GM23248 (cell line): ENCODE measurements at places on chromosomes 3 and 15.
A peak's percentile ranks its signal among the peaks of the same experiment; 100 is the strongest.

DNA sequence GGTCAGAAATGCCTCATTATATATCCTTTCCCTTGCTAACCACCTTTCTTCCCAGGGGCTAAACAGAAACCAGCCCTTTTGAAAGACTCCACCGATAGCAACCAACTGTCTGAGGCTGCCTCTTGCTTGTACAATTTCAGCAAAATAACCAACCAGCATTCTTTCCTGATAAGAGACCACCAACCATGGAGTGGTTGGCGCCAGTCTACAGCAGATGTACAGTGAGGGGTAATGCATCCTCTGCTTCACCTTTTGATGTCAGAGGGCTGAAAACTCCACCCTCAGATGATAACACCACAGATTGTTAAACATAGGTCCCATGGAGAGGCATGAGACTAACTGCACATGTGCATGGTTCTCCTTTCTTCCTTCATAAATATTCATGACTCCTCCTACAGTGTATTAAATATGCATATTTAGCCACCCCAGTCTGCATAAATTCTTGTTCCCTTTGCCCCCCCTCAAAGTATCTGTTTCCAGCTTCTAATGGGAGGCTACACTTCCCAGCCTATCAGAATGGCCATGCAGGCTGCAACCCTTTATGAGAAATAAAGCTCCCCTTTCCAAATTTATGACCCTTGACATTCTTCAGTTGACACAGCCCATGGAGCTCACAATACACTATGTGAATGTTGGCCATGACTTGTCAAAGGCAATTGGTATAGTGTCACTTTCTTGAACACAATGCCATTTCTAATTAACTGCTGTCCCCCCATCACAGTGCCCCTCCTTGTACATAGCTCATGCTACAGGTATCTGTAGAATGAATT is 48.3 kb downstream of the GABRB3 start:
- DNase-seq, result no peak

DNA sequence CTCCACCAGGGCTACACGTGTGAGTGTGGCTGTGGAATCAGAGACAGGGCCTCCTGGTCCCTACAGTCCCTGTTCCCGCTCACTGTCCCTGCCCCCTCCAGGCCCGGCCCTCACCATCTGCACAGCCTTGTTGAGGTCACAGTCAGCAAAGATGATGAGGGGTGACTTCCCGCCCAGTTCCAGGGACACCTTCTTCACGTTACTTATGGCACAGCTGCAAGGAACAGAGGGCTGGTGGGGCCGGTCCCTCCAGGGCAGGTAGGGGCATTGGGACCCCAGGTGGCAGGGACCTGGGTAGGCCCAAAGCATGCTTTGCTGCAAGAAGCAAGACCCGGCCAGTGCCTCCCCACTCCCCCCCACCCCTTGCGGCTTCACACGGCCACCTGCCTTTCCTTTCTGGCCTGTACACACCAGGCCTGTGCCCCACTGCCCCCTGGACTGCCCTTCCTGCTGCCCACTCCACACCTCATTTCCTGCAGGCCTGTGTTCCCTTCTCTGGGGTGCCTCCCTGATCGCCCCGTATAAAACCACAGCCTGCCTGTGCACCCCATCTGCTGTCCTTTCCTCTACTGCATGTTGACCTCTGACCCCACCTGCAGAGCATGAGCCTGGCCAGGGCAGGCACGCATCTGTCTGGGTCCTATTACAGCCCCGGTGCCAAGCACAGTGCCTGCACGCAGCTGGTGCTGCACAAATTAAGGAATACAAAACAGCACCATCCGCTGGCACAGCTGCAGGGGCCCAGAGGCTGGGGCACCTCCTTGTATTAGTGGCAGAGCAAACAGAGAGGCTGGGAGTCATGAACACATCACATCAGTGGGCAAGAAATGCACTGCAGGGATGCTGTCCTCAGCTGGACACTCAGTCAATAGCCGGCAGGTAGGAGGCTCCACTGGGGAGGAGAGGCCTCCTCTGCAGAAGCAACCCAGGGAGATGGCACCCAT is 30.8 kb upstream of the SLC41A3 start:
- DNase-seq, result no peak

GRCh38 chr3:186831798-186832197 is 10.7 kb upstream of the ADIPOQ start:
- no peak for DNase-seq

GRCh38 chr3:112734736-112735350 is 93.9 kb upstream of the CCDC80 start:
- DNase-seq, result peak; percentile 74

DNA sequence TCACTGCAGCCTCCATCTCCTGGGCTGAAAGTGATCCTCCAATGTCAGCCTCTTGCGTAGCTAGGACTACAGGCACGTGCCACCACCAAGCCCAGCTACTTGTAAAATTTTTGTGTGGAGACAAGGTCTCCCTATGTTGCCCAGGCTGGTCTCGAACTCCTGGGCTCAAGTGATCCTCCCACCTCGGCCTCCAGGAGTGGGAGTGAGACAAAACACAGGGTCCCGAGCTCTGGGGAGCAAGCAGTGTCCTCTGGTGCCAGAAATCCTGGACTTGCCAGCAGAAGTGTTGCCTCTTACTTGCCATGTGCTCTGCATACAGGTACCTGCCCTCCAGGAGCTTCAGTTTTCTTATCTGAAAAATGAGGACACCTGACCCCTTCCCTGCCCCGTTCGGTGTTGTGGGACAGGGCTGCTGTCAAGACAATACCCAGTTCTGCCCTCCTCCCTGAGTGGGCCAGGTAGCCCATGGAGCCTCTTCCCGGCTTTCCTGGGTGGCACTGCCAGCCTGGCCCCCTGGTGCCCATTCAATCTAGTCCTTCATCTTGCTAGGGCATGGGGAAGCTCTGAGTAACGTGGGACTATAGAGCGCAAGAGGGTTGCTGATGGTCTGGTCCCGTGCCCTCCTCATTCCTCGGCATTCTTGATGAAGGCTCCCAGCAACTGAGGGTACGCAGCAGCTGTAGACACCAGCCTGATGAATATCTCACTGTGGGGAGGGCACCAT is 164.6 kb downstream of the GOLGA6L4 start:
- no peak for DNase-seq

- no peak for DNase-seq
These were observed 514.3 kb downstream of the PDCD6IP start for GRCh38 chr3:34312684-34313083.

GRCh38 chr3:4247391-4247790 is 55.8 kb upstream of the SETMAR start:
- no peak for DNase-seq

- DNase-seq, result peak; percentile 47
These were observed 10.8 kb upstream of the HRH1 start for GRCh38 chr3:11143476-11143875.

GRCh38 chr3:44114142-44114541 is 127.5 kb upstream of the TOPAZ1 start:
- DNase-seq, result peak; percentile 56

DNA sequence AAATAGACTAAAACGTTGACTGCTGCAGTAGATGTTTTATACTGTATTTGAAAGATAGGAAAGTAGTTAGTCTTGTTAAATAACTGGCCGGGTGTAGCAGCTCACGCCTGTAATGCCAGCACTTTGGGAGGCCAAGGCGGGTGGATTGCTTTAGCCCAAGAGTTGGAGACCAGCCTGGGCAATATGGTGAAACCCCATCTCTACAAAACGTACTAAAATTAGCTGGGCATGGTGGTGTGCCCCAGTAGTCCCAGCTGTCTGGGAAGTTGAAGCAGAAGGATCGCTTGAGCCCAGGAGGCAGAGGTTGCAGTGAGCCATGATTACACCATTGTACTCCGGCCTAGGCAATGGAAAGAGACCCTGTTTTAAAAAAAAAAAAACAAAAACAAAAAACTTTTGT is 60.5 kb upstream of the ULK4 start:
- DNase-seq, result no peak

- peak; percentile 24 for DNase-seq
These were observed 24.9 kb downstream of the ZMAT3 start for GRCh38 chr3:179046497-179047353.

DNA sequence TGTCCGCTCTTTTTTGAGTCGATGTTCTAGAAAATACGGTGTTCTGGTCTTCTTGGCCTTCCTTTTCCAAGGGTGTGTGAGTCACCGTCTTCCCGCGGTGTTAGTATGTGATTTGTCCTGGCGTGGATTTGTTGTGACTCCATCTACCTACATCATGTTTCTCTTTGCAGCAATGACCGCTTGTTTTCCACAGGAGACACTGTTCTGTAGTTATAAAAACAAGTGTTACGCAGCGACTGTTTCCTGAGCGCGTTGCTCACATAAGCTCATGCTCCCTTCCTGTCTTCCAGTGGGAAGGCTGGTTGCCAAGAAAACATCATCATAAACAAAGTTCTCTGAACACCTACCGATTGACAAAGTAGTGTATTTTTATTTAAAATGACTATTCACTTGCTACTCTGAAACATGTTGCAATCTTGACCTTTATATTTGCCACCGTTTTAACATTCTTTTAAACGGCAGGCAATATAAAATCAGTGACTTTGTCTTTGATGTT is 19.0 kb downstream of the USP13 start:
- no peak for DNase-seq

DNA sequence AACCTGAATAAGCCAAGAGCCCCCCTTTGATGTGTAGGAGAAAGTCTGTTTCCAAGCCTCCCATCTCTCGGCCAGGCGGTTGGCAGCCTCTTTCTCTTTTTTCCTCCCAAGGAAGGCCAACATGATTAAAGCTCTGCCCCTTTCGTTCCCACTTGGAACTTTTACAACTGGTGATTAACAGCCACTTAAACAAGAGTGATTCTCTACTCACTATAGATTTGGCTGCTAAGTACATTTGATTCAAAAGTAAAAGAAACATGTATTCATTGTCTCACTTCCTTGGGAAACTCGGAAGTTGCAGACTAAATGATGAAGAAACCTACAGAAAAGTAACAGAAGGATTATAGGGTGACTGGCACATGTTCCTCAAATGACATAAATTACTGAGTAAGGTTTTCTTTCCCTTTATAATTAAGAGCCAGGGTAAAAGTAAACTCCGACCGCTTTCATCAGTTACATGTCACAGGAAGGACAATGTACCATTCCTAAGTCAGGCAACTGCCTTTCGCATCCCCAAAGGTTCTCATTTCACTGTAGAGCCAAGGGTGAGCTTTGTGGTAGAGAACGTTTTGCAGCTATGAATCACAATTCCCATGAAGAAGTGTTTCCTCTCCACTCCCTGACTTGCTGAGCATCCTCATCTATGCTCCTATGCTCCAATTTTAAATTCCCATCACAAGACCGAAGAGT is 72.7 kb downstream of the MB21D2 start:
- DNase-seq, result peak; percentile 61

- DNase-seq, result peak; percentile 56
These were observed 130.6 kb upstream of the FHIT start for GRCh38 chr3:61381745-61382392.

GRCh38 chr15:93610944-93611343 is 521.9 kb upstream of the RGMA start:
- no peak for DNase-seq

GRCh38 chr15:66293419-66294156 is at the start of gene DIS3L:
Gene DIS3L, plus strand, starts transcription at chr15:66293568. Its CDS starts 29 bp downstream, at chr15:66293597.
- peak; percentile 67 for DNase-seq

GRCh38 chr15:49464522-49464921 is 41.5 kb downstream of the FGF7 start:
- DNase-seq, result no peak

- DNase-seq, result no peak
These were observed 252.5 kb downstream of the ISL2 start for GRCh38 chr15:76588811-76589747.

- no peak for DNase-seq
These were observed 476.8 kb downstream of the SHQ1 start for GRCh38 chr3:72371431-72371830.

DNA sequence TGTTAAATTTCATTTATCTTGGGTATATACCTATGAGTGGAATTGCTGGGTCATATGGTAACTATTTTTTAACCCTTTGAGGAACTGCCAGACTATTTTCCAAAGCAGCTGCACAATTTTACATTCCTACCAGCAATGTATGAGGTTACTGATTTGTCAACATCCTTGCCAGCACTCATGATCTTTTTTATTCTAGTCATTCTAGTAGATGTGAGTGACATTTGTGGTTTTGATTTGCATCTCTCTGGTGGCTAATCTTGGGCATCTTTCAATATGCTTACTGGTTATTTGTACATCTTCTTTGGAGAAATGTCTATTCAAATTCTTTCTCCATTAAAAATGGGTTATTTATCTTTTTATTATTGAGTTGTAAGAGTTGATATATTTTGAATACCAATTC is 21.3 kb upstream of the LRRC58 start:
- DNase-seq, result no peak

DNA sequence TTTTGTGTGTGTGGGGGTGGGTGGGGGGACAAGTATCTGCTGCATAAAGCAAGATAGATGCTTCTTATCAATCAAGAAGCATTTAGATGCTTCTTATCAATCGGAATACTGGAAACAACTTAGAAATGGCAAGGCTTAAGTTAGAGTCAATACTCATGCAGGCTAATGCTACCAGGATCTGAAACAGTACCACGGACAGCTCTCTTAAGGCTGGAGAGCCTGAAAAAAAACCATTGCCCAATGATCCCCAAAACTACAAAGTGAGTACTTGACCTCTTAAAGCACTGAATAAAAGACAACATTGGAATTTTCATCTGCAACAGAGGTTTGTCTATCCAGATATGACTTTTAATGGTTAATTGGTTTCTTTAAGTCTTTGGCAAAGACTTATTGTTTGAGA is 262.3 kb downstream of the GAP43 start:
- peak; percentile 24 for DNase-seq

- DNase-seq, result no peak
These were observed 200.6 kb downstream of the MYRIP start for GRCh38 chr3:40009991-40010390.

DNA sequence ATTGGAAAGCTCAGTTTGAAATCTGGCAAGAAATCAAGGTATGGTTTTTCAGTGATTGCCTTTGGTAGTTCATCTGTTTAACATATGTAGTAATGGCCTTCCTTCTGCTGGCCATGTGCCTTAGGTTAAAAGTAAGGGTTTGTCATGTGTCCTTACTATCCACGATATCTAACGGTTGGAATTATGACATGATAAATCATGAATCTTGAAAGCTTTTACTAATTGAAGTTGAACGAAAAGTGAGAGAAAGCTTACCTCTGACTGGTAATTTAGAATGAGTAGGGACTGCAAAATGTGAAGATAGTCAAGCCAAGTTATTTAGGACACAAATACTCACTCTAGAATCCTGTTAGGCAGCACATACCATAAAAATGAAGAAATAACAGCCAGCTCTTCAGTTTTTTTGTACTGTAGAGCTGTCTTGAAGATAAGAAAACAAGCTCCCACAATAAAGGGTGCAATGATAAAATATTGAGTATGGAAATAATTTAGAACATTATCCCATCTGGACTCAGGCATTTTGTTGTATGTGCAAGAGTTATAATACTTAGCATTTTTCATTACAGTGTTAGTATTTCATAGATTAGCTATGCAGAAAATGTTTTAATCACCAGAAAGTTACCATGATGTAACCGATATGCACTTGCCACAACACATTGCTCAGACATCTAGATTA is 303.4 kb downstream of the ZNF385D start:
- peak; percentile 50 for DNase-seq

DNA sequence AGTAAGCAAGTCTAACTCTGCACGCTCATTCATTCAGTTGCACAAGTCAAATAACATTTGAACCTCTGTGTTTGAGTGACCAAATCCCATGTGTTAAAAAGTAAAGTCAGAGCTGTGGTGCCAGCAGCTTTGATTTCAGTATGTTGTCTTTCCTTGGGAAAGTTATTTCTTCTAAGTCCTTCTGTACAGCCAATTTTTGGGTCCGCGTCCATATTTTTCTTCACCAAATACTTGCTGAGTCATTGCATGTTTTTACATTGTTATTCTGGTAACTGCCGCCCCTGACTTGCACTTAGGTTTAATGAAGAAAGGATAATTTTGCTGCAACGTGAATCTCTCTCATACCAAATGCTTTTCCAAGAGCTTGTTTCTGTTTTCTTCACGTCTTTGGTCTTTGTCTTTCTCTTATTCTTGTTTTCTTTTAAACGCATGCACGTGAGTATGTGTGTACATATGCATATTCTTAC is 56.7 kb downstream of the PLS1 start:
- no peak for DNase-seq
